Right lobe of liver (tissue), 6 donors: ENCODE measurements at places on chromosomes 5 and 9. TPM values are rescaled to one million over a fixed set of nuclear protein-coding genes. Genes with fewer than 3 reads are reported as not detected.

The GAS1 gene
- total RNA-seq, result 3.7 TPM

The LRRC19 gene
- 0.80 TPM for total RNA-seq

The KLF4 gene
- total RNA-seq, result 1.5 TPM

GRCh38 chr5:11143456-11144267, 382.6 kb upstream of the DAP start:
- DNase-seq, result no peak

DNA sequence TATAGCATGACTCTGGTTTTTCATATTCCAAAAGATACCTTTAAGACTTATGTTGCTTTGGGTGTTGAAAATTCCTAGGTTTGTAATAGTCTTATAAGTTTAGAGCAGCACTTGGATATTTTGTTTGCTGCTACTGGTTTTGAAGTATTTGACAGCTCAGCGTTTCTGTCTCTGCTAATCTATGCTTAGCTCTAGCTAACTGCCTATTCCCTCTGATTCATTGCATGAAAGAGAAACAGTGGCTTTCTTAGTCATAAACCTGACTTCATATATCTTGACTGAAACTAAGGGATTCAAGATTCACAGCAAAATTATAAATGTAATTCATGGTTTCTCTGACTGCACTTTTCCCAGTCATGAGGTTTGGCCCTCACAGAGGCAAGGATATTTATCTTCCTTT, 35.6 kb upstream of the ANXA1 start:
- DNase-seq, result no peak
